Upper lobe of left lung (tissue), 6 donors: ENCODE measurements at places on chromosomes 6 and 20. TPM values are rescaled to one million over a fixed set of nuclear protein-coding genes. Genes with fewer than 3 reads are reported as not detected.

- DNase-seq, result no peak
Measured at GRCh38 chr6:72770959-72771358, 149.1 kb downstream of the KCNQ5 start.

- no peak for DNase-seq
Measured at GRCh38 chr20:48600470-48600945, 227.3 kb downstream of the PREX1 start.

GRCh38 chr6:13787137-13787536, 27.2 kb downstream of the MCUR1 start:
- no peak for DNase-seq

- DNase-seq, result no peak
Measured at GRCh38 chr6:169263836-169264608, 10.4 kb upstream of the THBS2 start.

DNA sequence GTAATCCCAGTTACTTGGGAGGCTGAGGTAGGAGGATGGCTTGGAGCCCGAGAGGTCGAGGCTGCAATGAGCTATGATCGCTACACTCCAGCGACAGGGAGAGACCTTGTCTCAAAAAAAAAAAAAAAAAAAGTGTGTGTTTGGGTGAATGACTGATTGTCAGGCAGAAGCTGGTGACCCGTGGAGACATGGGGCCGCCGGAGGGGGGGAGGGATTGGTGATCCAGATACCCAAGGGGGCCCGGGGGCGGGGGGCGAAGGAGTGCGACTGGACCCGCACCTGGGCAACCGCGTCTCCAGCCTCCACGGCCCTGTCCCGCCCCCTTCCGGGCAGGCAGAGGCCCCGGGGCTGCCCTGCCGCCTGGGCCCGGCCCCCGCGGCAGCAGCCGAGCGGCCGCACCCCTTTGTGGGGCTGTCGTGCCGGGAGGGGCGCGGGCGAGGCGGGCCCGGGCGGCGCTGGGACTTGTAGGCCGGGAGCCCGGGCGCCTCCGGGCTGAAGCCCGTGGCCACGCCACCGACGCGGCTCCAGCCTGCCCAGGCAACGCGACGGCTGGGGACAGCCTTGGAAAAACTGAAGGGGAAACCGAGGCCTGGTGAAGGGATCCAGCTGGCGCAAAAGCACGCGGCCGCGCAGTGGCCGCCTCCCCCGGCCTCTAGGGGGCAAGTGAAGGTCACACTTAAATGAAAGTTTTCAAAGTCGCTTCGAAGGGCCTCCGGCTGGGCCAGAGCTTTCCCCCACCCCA, 2.1 kb upstream of the RBM38 start:
- peak; percentile 97 for DNase-seq

GRCh38 chr6:25340431-25341202, 61.4 kb downstream of the CARMIL1 start:
- DNase-seq, result no peak

The TAAR6 gene
- total RNA-seq, result not detected

The BANF2 gene
- total RNA-seq, result not detected

The EEF1A2 gene
- 1.4 TPM for total RNA-seq

The ZFAND3 gene
- 49.1 TPM for total RNA-seq
